ENCODE measurements at places on chromosomes 4 and X. TPM values are rescaled to one million over a fixed set of nuclear protein-coding genes. Genes with fewer than 3 reads are reported as not detected.

The KLB gene
- not detected for total RNA-seq

The DGKK gene
- total RNA-seq, result not detected

The AVPR2 gene
- 4.4 TPM for total RNA-seq

- H3K4me1 ChIP-seq, result peaks cover 3% of the 10 kb centered on the region
- H3K27me3 ChIP-seq, result no peaks in the 10 kb centered on the region
- no peak overlapping the region for H3K4me3 ChIP-seq
- H3K36me3 ChIP-seq, result no peaks in the 10 kb centered on the region
- H3K27ac ChIP-seq, result peak overlapping the region; percentile 17
- no peak for DNase-seq
Observed at GRCh38 chr4:128862608-128863311, 53.3 kb downstream of the JADE1 start.

- no peak for DNase-seq
- H3K4me1 ChIP-seq, result no peaks in the 10 kb centered on the region
- H3K4me3 ChIP-seq, result no peak overlapping the region
- no peaks in the 10 kb centered on the region for H3K27me3 ChIP-seq
Observed at GRCh38 chrX:79231662-79232061, 87.2 kb downstream of the GPR174 start.

GRCh38 chrX:12403474-12404082 lies 265.3 kb downstream of the FRMPD4 start:
- no peak overlapping the region for H3K27ac ChIP-seq
- no peaks in the 10 kb centered on the region for H3K27me3 ChIP-seq
- H3K36me3 ChIP-seq, result no peaks in the 10 kb centered on the region
- no peaks in the 10 kb centered on the region for H3K4me1 ChIP-seq

- no peak overlapping the region for H3K27ac ChIP-seq
- no peak for DNase-seq
- H3K4me3 ChIP-seq, result no peak overlapping the region
- no peaks in the 10 kb centered on the region for H3K4me1 ChIP-seq
- H3K27me3 ChIP-seq, result no peaks in the 10 kb centered on the region
- H3K36me3 ChIP-seq, result no peaks in the 10 kb centered on the region
Observed at GRCh38 chrX:136608295-136608933, 39.5 kb upstream of the CD40LG start.

GRCh38 chr4:76696109-76696508 lies 201.8 kb downstream of the SOWAHB start:
- no peaks in the 10 kb centered on the region for H3K4me1 ChIP-seq
- no peaks in the 10 kb centered on the region for H3K27me3 ChIP-seq
- no peak for DNase-seq
- H3K4me3 ChIP-seq, result no peak overlapping the region

- no peak for DNase-seq
- H3K36me3 ChIP-seq, result no peaks in the 10 kb centered on the region
- H3K4me1 ChIP-seq, result no peaks in the 10 kb centered on the region
- no peak overlapping the region for H3K4me3 ChIP-seq
Observed at GRCh38 chrX:39966176-39966575, 131.6 kb downstream of the BCOR start.

- no peak overlapping the region for H3K4me3 ChIP-seq
- H3K4me1 ChIP-seq, result no peaks in the 10 kb centered on the region
- no peaks in the 10 kb centered on the region for H3K36me3 ChIP-seq
- no peaks in the 10 kb centered on the region for H3K27me3 ChIP-seq
Observed at GRCh38 chr4:184250795-184251669, 33.4 kb upstream of the ENPP6 start.

GRCh38 chr4:2818351-2818939 lies 25.2 kb upstream of the ADD1 start:
- H3K4me3 ChIP-seq, result peak overlapping the region; percentile 53
- peak overlapping the region; percentile 68 for H3K27ac ChIP-seq
- H3K27me3 ChIP-seq, result no peaks in the 10 kb centered on the region
- no peak for DNase-seq

- no peaks in the 10 kb centered on the region for H3K36me3 ChIP-seq
- no peak overlapping the region for H3K27ac ChIP-seq
- no peaks in the 10 kb centered on the region for H3K4me1 ChIP-seq
- no peak for DNase-seq
- H3K27me3 ChIP-seq, result no peaks in the 10 kb centered on the region
Observed at GRCh38 chr4:8762951-8763735, 108.5 kb downstream of the HMX1 start.

DNA sequence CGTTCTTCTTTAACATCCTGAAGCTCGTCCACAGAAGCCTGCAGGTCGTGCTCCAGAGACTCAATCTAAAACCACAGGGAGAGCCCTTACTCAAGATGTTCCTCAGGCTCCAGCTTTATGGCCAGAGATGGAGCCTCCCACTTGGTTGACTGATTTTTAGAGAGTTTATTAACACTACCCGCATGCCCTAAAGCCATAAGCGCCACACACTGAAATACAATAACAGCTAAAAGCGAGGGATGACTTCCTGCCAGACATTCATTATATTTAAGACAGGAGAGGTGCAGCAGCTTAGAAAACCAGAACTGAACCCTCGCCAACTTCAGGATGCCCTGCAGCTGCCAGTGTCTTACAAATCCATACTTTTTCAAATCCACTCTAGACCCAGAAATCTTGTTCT lies 42.0 kb downstream of the SOD3 start:
- H3K4me3 ChIP-seq, result no peak overlapping the region
- no peaks in the 10 kb centered on the region for H3K27me3 ChIP-seq
- H3K4me1 ChIP-seq, result no peaks in the 10 kb centered on the region
- no peak overlapping the region for H3K27ac ChIP-seq
- H3K36me3 ChIP-seq, result no peaks in the 10 kb centered on the region

- H3K27me3 ChIP-seq, result no peaks in the 10 kb centered on the region
- no peak for DNase-seq
- no peak overlapping the region for H3K27ac ChIP-seq
- no peak overlapping the region for H3K4me3 ChIP-seq
Observed at GRCh38 chr4:148704291-148704690, 262.1 kb upstream of the NR3C2 start.

DNA sequence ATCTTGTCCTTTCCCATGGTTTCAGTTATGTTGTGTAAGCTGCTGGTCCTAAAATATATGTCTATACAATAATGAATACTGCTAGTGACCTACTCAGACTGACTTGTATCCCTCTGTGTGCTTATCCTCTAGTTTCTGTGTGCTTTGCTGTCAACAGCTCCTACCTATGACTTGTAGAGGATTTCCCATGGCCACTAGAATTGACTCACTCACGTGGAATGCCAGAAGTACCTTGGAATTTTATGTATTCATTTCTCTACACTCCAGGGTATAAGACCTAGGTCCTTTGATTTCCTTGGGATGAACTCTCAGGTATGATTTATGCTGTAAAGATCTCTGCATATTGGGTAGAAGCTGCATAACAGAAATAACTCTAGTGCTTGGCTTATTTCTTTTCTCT lies 279.9 kb upstream of the SLIT2 start:
- H3K27ac ChIP-seq, result no peak overlapping the region
- DNase-seq, result no peak
- no peak overlapping the region for H3K4me3 ChIP-seq
- no peaks in the 10 kb centered on the region for H3K27me3 ChIP-seq

All from uterus (tissue), 4 donors.